RPMI8226 (cell line): ENCODE measurements at places on chromosomes 7 and 10.

DNA sequence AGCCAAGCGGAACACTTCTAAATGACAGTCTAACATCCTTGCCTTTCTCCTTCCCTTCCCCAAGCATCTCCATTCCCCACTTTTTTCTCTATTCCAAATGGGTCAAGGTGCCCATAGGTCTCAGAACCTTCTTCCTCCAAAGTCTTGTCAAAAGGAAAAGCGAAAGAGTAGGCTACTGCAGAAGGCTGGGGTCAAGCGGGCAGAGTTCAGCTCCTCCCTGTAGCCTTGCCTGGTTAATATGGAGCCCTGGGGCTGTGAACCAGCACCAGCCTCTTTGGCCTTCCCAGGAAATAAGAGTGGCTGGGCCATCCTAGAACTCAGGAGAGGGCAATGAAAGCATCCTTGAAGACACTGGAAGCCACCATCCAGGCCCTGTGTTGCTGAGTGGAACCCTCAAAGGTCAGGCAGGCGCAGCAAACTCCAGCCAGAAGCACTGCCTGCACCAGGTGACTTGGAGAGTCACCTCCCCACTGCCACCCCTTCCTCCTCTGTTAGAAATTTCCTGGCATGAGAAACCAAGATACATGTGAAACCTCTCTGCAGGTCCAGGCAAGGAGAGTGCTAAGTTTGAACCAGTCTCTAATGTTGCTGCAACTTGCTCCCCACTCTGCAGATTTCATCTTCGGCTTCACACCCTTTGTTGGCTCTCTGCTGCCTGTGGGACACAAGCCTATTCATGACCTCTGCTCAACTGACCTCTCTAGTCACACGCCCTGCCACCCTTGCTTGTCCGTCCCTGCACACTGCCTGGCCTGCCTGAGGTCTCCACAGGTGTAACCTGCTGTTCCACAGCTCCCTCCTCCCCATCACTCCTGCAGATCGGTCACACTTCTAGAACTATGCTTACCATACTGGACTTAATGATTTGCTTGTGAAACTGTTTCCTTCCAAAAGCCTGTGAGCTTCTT lies 74.9 kb downstream of the SH3PXD2A start:
- DNase-seq = peak; percentile 54

GRCh38 chr10:106612381-106612780 lies 552.1 kb downstream of the SORCS1 start:
- DNase-seq = no peak

DNA sequence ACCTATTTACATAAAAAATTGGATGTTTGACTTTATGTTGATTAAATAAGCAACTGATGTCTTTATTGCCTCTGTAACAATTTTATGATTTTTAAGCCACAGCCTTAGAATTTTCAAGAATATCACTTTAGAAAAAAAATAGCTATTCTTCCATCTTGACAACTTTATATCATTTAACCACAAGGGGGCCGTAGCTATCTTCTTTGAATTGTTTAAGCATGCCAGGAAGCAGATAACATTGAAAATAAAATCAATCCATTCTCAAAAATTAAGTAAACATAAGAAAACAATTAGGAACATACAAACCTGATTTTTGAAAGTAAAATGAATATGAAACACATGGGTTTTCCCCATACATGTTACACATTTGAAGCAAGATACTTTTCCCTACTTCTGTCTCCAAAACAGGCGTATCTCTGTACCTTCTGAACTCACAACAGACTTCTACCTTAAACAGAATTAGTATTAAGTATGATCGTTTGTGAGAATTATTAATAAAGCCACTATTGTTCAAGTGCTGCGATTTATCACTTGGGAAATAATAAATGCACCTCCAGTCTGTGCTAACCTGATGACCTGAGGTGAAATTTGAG lies 209.0 kb downstream of the CACNA2D1 start:
- peak; percentile 50 for DNase-seq

GRCh38 chr10:97571622-97572021 lies 957 bp upstream of the ANKRD2 start:
- no peak for DNase-seq

DNA sequence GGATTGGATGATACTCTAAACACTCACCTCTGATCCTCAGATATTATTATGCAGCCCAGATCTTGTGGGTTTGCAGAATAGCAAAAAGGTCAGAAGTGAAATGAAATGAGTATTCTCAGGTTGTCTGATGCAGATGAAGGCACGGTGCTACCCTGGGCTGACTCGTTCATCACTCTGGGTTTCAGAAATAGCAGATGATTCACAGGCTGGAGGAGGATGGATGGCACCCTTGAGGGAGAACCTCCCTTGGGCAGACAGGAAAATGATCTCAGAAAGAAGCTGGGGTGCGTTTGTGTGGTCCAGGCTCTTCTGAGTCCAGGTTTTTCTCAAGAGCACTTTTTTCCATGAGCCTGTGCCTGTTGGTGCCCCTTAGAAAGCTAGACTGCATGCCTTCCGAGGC lies 515.8 kb upstream of the MKI67 start:
- no peak for DNase-seq

DNA sequence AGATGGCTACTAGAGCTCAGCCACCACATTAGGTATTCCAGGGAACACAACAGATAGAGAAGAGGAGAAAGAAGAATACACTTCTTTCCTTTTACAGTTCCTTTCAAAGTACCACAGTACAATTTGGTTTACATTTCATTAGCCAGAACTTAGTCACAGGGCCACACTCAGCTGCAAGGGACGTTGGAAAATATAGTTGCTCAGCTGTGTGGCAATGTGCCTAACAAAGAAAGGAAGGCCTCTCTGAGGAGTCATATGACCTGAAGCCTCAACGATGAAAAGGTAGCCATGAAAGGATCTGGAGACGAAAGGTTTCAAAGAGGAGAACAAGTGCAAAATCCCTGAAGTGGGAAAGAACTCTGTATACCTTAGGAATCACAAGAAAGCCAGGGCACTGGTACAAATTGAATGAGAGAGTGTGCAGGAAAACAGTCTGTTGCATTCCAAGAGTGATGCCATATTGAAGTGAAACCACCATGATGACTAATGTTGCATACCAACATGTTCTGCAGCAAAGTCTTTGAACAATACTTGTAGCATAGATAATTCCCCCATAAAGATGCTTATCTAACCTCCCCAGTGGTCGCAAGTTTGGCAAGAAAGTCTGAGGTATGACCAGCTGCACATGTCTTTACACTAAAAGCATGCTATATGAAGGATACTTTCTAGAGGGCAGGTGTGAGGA lies 278.9 kb downstream of the HPSE2 start:
- no peak for DNase-seq

DNA sequence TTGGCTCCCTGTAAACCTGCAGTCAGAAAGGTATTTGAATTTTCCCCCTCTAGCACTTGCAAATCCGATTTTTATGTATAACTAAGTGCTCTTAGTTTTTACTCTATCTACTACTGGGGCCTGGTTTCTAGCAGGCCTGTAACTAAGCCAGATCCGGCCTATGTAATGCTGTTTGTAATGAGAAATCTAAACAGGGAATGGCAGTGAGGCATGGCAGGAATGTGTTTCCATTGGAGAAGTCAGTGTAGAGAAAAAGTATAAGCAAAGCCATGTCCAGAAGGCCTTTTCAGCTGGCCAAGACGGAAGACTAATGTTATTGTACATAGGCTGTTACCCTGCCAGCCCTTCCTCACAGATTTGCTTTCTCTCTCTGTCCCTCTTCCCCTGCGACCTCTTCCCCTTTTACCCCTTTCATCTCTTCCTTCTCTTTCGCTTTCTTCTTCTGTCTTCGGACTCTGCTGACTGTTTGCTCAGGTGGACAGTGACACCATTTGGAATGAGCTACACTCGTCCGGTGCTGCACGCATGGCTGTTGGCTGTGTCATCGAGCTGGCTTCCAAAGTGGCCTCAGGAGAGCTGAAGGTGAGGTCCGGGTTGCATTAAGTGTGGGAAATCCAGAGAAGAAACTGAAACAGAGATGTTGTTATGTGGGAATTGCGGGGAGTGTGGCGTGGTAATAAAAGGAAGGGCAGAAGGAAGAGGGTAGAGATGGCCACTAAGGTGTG lies 297.5 kb downstream of the HDAC9 start:
- DNase-seq = no peak
